ENCODE measurements at places on chromosomes 6 and 20.

- DNase-seq = no peak
Observed at GRCh38 chr6:110949679-110950285, 8.7 kb upstream of the GTF3C6 start.

- DNase-seq = peak; percentile 67
Observed at GRCh38 chr20:38893565-38894090, 32.6 kb upstream of the FAM83D start.

- no peak for DNase-seq
Observed at GRCh38 chr6:5302220-5302946, 41.1 kb downstream of the FARS2 start.

DNA sequence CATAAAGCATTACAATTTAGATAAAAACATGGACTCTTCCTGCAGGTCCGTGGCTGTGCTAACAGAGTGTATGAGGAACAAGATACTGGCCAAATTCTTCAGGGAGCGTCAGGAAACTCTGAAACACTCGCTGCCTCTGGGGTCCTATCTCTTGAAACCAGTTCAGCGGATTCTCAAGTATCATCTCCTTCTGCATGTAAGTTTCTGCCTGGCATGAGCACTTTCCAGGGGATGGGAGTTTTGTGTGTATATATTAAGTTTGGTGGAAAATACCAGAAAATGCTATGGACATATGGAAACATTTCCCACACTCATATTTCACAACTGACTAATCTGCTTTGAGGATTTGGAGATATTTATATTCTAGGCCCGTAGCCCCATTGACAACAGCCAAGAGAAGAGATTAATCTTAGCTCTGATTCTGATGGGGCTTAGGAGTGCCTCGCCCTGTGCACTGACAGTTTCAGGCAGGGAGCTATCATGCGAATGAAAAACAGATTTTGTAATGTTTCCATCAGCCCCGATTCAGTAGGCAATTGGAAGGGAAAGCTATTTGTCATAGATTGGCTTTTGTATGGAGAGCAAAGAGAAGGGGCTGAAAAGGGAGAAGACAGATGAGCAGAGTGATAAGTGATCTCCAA is 64.7 kb upstream of the MTHFD1L start:
- no peak for DNase-seq

DNA sequence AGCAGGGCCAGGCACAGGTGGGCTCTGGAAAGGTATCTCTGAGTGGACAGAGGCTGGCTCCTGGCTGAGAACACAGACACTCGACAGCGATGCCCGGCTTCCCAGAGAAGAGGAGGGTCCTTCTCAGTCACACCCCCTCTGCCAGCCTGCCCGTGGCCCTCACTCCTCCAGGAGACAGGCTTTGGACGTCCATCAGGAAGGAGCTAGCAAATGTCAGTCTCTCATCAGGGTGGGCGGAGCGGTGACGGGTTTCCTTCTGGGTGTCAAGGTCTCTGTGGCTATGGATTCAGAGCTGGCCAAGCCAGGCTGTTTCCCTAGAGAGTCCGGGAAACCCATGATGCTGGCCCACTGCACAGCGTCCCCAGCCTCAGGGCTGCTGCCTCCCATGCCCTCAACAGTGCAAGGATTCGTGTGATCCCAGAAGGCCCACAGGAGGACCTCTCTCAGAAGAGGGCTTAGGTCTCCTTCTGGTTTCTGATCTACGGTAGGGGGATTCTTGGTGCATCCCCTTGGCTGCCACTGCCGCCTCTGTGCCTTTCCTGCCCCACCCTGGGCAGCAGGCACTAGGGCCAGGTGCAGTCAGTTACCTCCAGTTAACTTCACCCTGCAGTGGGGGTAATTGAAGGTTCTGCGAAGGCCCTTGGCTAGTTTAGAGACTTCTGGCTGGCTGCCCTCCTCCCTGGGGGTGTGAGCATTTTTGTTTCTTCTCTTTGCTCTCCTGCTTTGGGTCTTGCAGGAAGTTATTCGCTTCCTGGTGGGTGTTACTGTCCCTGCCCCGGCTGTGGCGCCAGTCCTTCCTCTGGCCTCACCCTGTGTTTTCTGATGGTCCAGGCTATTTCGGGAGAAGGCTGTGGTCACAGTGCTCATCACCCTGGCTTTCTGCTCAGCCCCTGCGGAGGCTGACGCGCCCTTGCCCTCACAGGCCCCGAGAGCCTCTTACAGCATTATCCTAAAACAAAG is 80.2 kb downstream of the CDH4 start:
- no peak for DNase-seq

GRCh38 chr6:170317076-170317475 is 10.5 kb downstream of the FAM120B start:
- no peak for DNase-seq

GRCh38 chr20:61754976-61755778 is 310.5 kb downstream of the TAF4 start:
- no peak for DNase-seq

- no peak for DNase-seq
Observed at GRCh38 chr6:19715167-19715551, 122.0 kb upstream of the ID4 start.

- no peak for DNase-seq
Observed at GRCh38 chr6:38171997-38172738, 352.6 kb downstream of the ZFAND3 start.

- DNase-seq = no peak
Observed at GRCh38 chr6:6586671-6587526, 1.6 kb upstream of the LY86 start.

- DNase-seq = no peak
Observed at GRCh38 chr6:35719830-35720733, 16.8 kb upstream of the ARMC12 start.

DNA sequence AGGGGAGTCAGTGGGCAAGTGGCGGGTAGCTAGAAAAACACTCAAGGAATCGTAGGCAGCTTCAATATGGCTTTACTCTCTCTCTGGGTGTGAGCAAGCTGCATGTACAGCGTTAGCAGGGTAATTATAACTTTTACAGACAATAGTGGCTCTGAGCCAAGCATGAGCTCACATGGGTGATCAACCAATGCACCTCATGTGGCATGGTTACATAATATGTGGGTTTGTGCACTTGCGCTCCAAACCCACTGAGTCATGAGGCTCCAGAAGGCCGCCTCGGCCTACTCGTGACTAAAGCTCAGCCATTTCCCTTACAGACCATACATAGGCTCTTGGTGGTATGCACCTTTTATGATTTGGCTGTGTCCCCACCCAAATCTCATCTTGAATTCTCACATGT is 78.4 kb upstream of the FBXL4 start:
- DNase-seq = no peak

DNA sequence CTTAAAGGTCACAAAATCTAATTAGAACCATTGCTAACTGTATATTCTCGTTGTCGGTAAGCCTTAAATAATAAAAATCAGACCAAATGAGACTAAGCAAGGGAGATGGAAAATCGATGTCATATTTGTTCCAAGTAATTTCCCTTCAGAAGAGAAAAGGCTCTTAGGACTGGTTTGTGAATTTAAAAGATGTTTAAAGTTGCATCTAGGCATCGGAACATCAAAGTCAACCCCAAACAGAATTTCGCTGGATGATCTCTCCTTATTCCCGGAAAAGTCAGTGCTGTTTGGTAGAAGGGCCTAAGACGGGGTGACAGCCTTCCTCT is 63.8 kb downstream of the NPEPL1 start:
- DNase-seq = no peak

- DNase-seq = no peak
Observed at GRCh38 chr6:50819466-50819903, 814 bp downstream of the TFAP2B start.

DNA sequence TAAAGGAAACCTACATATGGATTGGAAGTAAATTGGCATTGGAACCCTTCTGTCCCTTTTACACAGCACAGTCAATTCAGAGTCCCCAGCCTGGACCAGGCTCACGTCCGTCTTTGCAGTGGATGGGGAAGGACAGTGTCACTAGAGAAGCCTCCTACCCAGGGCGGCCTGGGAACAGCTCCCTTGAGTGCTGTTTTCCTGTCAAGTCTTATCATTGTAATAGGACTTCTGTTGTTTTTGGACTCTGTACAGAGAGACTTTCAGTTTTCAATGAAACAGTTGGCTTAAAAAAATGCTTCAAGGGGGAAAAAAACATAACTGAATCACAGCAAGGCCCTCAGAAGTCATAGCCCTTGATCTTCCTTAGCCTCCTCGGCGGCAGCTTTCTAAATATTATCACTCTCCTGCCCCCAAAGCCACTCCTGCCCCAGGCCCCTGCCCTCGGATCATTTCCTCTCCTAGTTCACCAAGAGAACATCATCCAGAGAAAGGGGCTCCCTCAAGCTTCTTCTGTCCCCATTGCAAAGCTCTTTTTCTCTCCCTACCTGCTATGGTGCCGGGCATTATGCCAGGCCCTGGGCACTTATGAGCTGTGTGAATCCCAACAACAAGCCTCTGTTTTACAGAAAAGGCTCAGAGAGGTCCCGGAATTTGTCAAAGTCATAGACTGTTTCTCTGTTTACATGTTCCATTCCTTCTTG is 37.8 kb upstream of the CNKSR3 start:
- DNase-seq = no peak

DNA sequence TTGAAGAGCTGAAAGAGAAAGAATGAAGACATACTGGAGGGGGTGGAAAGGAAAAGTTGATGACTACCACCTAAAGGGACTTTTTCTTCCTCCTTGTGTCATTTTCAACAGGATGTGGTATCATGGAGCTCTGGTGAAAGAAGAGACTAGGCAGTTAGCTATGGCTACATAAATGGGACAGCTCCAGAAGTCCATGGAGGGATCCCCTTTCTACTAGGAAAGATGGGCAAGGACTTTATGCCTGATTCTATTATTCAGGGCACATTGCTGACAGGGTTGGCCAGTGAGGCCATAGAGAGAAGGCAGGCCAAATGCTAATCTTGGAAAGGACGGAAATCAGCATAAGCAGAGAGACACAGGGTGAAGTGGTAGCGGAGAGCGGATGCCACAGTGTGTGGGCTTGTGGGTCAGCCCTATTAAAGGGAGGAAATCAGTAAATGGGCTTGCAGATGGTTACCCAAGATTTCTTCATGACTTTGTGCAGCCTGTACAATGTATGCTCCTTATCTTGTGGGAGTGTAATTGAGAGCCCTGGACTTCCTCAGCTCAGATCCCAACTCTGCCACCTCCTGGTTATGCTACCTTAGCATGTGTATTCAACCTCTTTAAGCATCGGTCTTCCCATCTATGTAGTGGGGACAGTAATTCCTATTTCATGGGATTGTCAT is 77.4 kb upstream of the TMEM170B start:
- DNase-seq = no peak

DNA sequence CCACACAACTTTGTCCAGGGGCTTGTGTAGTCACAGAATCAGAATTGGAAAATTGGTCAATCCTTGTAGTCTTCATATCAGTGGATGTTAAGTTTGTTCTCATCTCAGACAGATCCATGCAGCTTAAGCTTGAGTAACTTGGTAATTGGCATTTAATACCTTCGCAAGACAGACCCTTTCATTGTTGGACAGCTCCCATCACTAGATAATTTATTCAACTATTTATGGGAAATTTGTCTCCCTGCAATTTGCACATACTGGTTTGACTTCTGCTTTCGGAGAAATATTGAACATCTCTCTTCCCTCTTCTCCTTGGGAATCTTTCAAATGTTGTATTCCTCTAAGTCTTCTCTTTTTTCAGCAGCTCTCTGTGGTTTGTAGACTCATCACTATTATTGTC is 17.1 kb downstream of the MEI4 start:
- DNase-seq = no peak

DNA sequence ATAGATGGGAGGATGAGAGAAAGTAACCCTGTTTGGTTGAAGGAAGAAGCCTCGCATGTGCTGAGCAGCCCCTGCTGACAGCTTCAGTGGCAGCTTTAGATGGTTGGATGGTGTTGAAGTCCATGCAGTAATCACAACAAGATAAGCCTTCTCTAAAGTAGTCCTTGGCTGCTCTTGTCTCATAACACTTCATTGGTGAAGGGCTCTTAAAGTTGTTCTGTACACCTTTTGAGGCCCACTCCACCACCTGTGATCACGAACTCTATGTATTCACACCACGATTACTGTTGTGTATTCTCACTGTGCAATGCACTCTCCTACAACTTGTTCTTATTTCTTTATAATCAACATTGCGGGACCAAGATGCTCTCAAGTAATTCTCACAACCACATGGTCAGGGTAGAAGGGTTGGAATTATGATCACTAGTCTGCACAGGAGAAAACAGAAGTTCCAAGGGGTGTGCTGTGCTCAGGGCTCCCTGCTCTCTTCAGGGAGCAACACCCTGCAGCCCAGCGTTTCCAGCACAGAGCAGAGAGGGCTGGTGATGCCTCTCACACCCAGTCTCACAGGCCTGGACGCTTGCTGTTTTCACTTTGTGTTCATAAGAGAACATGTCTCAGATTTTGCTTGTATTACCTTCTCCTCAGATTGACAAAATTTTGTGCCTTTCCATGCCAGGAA is 294.4 kb downstream of the SMOC2 start:
- DNase-seq = no peak

- DNase-seq = no peak
Observed at GRCh38 chr6:139941826-139942225, 567.4 kb upstream of the CITED2 start.

- DNase-seq = no peak
Observed at GRCh38 chr20:15333170-15333569, 995.8 kb upstream of the FLRT3 start.

DNA sequence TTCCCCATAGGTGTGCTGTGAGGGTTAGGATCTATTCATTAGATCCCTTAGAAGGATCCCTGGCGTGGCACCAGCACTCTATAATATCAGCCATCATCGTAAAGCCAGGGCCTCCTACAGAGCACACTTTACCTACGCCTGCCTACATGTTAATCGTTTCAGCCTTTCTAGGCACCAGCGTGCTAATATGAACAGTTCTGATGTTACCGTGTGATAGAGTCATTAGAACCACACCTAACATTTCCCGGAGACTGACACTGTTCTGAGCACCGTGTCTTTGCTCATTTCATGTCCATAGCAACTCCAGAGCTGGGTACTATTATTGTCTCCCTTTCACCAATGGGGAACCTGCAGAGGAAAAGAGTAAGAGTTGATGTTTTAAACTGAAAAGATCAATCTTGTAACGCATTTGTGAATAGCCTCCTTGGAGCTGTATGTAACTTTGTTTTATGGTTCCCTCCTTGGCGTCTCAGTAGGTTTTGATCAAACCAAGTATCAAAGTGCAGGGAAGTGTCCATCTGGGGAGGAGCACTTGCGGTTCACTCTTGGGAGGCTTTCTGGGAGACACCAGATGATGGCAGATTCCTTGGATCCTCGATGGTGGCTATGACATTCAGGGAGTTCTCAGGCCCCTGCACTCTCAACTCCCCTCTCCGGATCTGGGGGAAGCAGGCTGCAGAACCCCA is 73.8 kb upstream of the KCNG1 start:
- no peak for DNase-seq

- DNase-seq = no peak
Observed at GRCh38 chr6:163940705-163941623, 526.4 kb downstream of the QKI start.

DNA sequence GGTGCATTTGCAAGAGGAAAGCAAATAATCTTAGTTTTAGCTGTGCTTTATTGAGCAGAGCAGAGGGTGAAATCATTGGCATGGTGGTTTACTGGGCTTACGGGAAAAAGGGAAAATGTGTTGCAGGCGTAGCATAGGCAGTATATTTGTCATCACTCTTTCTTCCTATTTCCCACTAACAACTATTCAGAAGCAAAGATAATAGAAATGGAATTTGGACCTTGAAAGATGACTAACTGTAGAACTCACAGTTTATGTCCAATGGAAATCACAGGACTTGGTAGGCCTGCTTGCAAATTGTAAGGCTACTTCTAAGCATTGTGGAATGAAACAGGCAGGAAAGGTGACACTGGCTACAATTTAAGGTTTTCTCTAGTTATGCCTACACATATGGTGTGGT is 611.9 kb upstream of the MAN1A1 start:
- DNase-seq = no peak

Data from activated CD8-positive, alpha-beta memory T cell treated with anti-CD3 and anti-CD28 coated beads for 4 hours (primary cell).